ENCODE measurements at places on chromosomes 12 and 14. TPM values are rescaled to one million over a fixed set of nuclear protein-coding genes. Genes with fewer than 3 reads are reported as not detected.

NPFF gene
- not detected for total RNA-seq

FAM181A gene
- total RNA-seq: not detected

ADIPOR2 gene
- 63.8 TPM for total RNA-seq

IL22 gene
- total RNA-seq: 3.8 TPM

NINJ2 gene
- 13.5 TPM for total RNA-seq

All from activated CD4-positive, alpha-beta memory T cell treated with anti-CD3 and anti-CD28 coated beads, Interleukin-2, amount 10 ng/mL, durations not matched to agents 7 days and 5 days (primary cell).